ENCODE measurements at places on chromosomes 4 and X.
A peak's percentile ranks its signal among the peaks of the same experiment; 100 is the strongest.

GRCh38 chr4:32929796-32930699 is 2209.9 kb downstream of the PCDH7 start:
- no peak for DNase-seq

GRCh38 chrX:72126048-72126415 is 5.7 kb downstream of the RTL5 start:
- DNase-seq: no peak

DNA sequence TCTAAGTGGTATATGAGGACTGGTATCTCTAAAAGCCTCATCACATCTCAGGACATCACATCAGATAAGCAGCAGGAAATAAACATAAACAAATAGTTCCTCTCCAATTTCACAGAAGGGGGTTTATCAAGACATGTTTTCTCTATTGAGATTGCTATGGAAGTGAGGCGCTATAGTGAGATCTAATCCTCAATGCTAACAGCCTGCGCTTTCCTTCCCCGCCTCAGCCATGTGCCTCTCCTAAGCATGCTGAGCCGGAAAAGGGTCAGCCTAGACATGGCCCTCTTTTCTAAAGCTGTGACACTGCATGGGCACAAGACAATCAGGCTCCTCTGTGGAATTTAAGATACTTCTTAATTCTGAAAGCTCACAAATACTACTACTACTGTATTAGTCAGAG is 286.1 kb downstream of the INPP4B start:
- no peak for DNase-seq

DNA sequence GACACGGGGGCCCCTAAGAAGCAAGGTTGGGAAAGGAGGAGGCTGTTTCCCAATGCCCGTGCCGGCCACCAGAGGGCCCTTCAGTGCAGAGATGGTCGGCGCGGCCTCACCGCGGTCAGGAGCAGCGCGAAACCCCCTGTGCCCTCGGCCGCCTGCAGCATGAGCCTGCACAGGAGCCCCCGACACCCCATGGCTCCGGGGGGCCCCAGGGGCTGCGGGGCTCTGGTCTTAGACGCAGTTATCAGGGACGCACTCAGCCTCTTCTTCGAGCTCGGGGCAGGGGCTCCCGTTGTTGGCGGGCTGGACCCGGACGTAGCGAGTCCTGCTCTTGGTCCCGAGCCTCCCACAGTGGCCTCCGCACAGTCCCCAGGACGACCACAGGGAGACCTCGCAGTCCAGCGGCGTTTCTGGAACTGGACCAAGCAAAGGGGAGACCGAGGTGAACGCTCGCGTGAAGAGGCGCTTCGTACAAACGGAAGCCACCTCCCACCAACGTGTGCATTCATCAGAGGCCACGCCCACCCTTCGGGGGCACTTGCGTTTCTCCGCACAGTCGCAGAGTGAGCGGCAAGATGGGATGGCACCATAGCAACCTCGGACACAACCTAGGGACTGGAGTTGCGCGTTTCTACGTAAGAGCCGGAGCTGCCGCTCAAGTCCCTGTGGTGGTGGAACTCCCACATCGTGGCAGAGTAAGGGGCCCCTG is 5.0 kb downstream of the SPON2 start:
- DNase-seq: peak; percentile 86

DNA sequence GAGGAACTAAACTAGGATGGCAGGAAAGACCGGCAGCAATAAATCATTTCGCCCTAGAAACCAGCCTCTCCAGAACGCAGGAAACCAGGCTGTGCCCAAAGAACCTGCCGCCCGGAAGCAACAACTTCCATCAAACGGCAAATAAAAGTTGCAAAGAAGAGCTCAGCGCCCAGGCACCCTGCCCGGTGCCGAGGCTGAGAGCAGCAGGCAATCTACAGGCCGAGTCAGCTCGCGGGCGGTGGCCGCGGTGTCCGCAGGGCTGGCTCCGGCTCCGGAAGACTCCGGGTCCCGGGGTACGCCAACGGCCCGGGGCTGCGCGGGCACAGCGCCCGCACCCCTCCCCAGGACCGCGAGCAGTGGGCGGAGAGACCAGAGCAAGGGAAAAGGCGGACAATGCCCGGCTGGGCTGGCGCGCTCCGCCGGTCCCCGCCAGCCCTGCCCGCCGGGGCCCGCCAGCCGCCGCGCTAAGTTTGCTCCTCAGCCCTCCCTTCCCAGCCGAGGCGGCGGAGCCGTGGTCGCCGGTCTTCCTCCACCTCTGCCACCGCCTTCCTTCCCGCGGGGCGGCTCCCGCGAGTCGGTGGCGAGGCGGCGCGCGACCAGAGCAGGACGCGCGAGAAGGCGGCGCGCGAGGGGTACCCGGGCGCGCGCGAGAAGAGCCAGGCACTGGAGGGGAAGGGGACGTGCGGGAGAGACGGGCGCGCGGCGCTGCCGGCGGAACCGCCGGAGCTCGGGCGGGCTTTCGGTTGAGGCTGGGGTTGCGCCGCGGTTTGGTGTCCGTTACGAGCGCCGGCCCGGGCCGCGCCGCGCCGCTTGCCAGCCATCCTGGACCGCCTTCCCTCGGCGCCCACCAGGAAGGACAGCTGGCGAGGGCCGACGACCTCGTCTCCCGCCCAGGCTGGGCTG is 733 bp downstream of the FRYL start:
- DNase-seq: peak; percentile 86

DNA sequence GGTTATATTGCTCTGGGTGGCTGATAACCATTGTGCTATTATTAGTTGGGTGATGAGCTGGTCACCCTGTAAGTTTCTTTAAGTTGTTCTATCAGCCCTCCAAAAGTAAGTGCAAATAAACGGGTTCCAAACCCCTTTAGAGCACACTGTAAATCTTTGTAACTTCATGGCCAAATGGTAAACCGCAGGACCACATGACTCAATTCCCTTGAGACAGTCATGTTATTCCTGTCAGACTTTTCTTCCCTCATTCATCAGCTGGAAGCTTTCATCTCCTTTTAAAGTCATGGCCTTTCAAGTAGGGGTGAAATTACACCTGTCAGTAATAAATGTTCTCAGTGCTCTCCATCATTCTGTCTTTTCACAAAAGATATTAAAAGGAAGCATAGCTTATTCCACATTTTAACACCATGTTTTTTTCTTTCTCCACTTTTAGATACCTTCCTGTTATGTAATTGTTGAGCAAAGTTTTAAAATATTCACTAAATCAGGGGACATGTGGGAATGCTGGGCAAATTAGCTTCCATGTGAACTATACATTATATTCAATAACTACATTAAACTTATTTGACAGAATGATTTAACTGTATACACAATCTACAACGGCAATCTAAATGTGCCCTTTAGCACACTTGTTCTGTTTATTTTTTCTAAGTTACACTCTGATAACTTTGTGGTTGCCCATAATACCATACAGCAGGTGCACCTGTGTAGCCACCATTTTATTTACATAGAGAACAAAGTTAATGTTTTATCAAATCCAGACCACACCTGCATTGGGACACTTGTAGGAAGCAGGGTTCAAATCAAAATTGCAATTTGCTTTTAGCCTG is 275.5 kb downstream of the CFAP299 start:
- DNase-seq: peak; percentile 88

GRCh38 chr4:85780664-85781063 is 305.7 kb downstream of the ARHGAP24 start:
- DNase-seq: no peak

- no peak for DNase-seq
Observed at GRCh38 chr4:94032754-94033153, 174.9 kb upstream of the SMARCAD1 start.

DNA sequence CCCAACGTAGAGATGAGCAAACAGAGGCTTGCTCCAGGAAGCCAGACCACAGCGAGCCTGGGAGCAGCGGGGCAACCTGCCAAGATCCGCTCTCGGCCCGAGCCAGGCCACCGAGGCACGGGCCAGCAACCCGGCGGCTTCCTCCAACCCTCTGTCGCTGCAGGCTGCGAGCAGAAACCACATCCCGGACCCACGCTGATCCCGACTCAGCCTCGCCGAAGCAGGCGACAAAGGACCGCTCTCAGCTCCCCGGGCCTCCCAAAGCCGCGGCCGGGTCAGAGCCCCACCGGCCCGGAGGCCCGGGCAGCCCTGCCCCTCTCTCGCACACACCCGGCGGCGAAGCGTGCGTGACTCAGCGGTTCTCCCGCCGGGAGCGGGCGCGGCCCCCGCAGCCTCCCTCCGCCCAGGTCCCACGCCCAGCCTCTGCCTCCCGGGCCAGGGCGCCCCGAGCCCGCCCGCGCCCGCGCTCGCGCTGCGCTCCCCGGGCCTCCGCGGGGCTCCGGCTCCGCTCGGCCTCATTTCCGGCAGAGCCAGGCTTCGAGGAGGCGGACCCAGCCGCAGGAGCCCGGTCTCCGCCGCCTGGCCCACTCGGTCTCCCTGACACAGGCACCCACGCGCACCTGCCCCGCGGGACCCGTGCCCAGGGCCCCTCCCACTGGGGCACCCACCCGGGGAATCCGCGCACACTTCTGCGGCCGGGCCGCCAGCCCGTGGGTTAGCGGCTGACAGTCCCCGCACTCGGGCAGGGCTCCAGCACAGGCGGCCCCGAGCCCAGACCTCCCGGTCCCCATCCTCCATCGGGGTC is 1.7 kb downstream of the PPP2R2C start:
- no peak for DNase-seq

DNA sequence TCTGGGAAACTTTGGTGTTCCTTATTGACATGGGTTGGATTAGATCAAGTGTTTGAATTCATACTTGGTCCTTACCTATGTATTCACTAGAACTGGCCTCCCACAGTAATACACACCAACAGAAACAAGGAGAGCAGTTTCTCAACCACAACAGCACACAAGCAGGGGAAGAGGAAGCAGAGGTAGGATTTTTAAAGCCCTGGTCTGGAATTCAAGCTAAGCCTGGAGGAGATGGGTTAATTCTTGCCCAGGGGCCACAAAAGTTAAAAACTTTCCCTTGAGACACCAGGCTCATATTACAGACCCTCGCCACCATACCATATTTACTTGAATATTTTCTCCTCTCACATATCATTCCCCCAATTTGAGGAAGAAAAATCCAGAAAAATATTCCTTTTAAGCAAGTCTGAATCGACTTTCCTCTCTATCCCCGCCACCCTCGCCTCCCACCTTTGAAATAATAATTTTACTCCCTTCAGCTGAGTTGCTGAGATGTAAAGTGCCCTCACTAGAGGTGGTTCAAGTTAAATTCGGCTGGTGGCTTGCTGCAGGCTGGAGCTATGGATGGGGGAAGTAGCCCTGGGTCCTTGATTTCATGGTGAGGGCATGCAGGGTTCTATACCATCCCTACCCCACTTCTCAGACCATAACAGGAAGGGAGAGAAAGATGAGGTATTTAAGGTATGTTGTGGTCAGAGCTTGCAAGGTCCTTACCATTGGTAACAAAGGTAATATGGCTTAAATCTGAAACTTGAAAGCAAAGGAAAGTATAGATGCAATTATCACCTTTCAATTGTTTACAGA is 440.2 kb downstream of the INPP4B start:
- DNase-seq: no peak

GRCh38 chr4:74969507-74970474 is 36.9 kb downstream of the PARM1 start:
- DNase-seq: peak; percentile 71

DNA sequence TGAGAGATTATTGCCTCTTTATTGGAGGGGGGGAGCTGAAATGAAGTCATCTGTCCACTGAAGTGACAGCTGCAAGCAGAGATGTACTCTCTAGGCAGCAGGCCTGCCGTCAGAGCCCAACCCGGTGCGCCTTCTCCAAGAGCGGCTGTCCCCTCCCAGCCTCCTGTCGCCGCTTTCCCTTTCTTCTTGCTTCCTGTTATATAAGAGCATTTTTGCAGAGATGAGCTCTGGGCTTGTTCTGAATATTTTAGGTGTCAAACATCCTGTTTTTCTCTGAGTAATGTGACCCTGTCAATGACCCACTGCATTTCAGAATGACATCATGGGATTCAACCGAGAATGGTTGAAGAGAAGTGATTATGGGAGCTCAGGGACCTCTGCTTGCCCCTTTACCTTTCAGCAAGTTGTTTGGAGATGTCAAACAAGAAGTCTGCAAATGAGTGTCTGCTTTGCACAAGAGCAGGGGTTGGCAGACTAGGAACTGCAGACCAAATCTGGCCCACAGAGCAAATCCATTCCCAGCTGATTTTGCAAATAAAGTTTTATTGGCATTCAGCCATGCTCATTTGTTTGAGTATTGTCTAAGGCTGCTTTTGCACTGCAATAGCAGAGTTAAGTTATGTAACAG is 79.9 kb downstream of the SLC9A6 start:
- DNase-seq: no peak

DNA sequence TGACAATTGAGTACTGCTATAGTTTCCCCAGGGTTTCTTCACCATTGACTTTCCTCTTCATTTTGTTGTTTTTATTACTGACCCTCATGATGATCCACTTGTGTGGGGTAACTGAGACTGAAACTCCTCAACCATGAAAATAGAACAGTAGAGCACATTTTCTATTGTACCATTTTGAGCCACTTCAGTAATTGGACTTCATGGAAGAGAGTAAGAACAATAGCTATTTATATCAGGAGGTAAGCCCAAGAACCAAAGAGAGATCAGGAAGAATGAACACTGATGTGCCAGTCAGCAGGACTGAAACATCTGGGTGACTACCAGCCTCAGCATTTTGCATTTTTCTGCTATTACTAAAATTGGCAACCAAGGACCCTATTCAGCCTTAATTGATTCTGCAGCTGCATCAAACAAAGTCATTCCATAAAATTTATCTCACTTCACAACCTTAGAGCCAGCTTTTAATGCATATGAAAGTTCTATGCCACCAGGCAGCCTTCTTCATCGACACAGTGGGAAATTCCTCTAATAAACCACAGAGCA is 151.4 kb downstream of the BANK1 start:
- DNase-seq: no peak

DNA sequence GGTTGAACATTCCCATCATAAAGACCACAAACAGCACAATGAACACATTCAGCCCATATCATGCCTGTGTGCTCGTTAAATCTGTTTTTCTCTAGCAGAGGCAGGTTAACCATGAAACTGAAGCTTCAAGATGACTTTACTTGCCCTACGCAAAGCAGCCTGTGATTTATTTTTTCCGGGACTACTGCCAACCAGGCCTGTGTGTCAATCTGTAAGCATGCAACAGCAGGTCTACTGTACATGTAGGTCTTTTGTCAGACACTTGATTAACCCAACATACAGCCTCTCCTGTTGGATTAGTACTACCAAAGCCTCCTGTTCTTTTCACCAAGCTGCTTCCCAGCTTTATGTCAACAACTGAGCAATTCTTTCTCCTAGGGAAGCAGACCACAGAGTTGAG is 85.5 kb upstream of the ACSL1 start:
- DNase-seq: no peak

GRCh38 chr4:82715731-82716617 is 82.6 kb downstream of the SCD5 start:
- no peak for DNase-seq

- DNase-seq: peak; percentile 18
Observed at GRCh38 chrX:64204701-64205440, 637 bp downstream of the AMER1 start.

- DNase-seq: no peak
Observed at GRCh38 chr4:132646186-132646585, 502.9 kb upstream of the PCDH10 start.

- peak; percentile 72 for DNase-seq
Observed at GRCh38 chrX:49053223-49054072, 5.4 kb upstream of the CCDC120 start.

DNA sequence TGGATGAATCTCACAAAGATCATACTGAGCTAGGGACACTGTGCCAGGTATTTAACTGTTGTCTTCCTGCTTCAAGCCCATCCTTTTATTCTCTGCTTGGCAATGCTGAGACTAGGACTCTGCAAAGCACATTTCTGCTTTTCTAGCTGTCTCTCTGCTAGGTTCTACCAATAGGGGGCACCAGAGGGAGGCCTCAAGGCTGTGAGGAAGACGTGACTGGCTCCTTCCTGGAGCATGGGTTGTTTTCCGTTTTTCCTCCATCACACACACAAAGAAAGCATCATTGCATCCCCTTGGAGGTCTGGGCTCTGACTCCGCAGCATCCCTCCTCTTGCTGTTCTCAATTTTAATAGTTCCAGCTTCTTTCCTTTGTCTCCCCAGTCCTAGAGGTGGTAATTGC is 10.9 kb upstream of the DCTD start:
- no peak for DNase-seq
